NT2/D1 (cell line): ENCODE measurements at places on chromosomes 1 and 21.

DNA sequence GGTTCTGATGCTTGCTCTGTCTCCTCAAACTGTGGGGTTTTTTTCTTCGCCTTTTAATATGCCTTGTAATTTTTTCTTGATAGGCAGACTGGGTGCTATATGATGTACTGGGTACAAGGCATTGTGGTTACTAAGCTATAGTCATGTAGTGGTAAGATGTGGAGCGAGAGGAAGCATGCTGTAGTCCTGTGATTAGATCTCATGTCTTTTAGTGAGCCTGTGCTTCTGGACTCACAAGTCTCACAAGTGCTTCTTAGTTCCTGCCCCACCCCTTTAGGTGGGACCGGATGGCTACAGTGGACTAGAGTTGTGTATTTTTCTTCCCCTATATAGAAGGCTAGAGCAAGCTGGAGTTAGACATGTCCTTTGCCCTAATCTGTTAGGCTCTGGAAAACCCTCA lies 178.7 kb downstream of the DNM3 start:
- DNase-seq: no peak

DNA sequence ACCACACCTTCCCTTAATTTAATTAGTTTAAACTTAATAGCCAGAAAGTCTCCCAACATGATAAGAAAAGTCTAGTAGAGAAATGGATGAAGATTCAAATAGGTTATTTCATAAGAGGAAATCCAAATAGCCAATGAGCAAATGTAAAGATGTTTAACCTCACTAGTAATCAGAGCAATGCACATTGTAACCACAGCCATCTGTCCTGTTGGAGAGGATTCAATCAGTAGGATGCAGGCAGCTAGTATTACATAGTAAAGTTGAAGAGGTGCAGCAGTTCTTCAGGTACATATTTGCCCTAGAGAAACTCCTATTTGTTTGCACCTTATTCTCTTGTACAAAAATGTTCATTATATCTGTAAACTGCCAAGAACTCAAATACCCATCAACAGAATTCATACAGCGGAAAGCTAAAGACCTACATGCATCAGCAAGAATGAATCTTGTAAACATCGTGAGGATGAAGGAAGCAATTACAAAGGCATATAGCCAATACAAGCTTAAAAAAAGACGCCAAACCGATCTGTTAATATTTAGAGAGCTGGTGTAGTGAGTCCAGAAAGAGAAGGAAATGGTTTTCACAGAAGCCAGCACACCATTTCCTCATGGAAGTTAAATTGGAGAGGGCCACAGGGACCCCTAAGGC lies 27.9 kb downstream of the DIP2A start:
- no peak for DNase-seq

GRCh38 chr1:39104158-39105060 lies 78.3 kb downstream of the NDUFS5 start:
- DNase-seq: peak; percentile 35

GRCh38 chr1:9193233-9193625 lies 41.3 kb upstream of the H6PD start:
- DNase-seq: no peak

- DNase-seq: no peak
Observed at GRCh38 chr1:48470481-48470855, 1.5 kb downstream of the SPATA6 start.

GRCh38 chr1:155195201-155196102 lies 12.2 kb downstream of the THBS3 start:
- DNase-seq: no peak

GRCh38 chr1:213727853-213728592 lies 259.8 kb upstream of the PROX1 start:
- DNase-seq: no peak

DNA sequence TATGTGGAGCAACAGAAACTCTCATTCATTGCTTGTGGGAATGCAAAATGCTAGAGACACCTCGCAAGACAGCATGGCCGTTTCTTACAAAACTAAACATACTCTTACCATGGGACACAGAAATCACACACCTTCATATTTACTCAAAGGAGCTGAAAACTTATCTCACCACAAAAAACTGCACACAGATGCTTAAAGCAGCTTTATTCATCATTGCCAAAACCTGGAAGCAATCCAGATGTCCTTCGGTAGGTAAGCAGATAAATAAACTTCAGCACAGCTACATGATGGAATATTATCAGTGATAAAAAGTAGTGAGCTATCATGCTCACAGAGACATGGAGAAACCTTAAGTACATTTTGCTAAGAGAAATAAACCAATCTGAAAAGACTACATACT lies 124.3 kb downstream of the RERE start:
- no peak for DNase-seq

GRCh38 chr1:167054531-167054930 lies 35.6 kb downstream of the GPA33 start:
- DNase-seq: no peak

GRCh38 chr1:212237651-212238050 lies 47.6 kb upstream of the PPP2R5A start:
- DNase-seq: no peak

DNA sequence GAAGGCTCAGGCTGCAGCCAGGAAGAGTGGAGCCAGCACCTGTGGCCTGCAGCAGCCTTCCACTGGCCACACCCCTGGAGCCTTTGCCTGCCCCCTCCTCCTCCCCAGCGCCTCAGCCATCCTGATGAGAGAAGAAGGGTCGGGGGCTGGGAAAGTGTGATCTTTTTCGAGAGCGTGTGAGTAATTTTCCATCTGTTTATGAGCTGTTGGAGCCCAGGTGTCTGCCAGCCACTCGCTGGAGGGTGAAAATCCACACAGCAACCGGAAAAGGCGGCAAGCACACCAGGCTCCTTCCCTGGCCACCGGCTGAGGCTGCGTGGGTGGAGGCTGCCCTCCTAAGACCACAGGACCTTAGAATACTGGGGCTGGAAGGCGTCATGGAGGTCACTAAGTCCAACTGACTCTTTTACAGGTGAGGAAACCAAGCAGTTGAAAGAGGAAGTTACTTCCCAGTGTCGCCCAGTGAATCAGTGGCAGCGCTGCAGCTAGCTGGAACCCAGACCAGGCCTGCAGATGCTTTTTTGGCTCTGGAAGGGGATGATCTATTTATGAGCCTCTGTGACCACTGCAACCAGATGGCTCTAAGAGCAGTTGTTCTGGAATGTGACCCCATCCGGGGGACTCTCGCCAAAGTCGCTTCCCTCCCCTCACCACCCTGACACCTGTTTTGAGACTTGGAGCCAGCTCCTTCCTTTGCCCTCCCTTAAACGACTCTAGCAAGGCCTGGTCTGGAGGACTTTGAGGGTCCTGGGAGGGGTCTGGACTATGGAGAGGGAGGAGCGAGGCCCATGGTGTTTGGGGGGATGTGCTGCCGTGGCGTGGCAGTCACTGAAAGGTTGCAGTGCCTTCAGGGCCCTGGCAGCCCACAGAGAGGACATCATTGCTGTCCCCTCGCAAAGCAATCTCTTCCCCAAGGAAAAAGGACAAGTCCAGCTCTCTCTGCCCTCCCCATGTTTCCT lies 54.5 kb downstream of the LGR6 start:
- DNase-seq: no peak

DNA sequence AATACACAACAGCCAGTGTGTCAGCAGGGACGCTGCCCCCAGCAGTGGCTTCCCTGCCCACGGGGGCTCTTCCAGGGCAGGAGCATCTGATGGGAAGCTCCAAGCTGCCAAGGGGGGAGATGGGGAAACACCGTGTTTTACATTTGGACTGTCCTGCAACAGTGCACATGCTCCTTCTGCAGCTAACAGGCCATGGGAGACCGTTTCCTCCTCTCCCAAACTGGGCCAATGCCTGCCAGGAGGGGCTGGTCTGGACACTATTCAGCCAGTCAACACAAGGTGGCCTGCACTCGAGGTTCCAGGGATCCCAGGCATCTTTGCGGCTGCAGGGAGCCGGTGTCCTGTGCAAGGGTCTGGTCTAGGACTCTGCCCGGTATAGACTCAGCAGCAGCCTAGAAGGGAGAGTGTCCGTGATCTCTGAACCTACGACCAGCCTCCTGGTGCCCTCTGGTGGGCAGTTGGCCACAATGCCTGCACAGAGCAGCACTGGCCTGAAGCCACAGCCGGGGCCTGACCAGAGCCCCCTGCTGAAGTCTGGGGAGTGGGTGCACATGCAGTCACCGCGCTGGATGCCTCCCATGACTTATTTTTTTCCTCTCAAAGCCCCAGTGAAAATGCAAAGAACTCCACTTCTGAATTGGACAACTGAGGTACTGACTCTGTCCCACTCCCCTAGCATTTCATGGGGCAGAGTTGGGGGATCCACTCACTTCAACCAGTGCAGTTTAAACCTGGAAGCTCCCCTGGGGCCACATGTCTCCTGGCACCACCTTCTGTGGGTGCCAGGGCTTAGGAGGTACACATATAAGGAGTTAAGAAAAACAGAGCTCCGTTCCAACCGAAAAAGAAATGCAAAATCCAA lies 33.3 kb downstream of the RCC2 start:
- peak; percentile 40 for DNase-seq

GRCh38 chr1:164382384-164382783 lies 176.6 kb upstream of the PBX1 start:
- no peak for DNase-seq

DNA sequence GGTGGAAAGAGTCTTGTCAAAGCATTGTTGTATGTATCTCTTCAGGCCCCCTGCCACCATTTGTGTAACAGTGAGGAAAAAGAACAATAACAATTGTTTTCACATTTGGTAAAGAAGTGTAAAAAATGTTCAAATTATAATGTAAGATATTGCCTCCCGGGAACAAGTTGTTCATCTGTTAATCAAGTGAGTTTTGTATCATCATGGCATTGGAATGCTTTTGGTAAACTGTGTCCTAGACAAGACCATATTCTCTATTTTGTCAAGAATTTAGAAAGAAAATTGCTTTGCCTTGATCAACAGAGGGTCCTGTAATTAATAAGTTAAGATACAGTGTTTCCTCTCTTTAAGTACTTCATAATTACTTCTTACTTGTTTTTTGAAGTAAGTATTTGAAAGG lies 692.0 kb upstream of the NR5A2 start:
- DNase-seq: no peak

DNA sequence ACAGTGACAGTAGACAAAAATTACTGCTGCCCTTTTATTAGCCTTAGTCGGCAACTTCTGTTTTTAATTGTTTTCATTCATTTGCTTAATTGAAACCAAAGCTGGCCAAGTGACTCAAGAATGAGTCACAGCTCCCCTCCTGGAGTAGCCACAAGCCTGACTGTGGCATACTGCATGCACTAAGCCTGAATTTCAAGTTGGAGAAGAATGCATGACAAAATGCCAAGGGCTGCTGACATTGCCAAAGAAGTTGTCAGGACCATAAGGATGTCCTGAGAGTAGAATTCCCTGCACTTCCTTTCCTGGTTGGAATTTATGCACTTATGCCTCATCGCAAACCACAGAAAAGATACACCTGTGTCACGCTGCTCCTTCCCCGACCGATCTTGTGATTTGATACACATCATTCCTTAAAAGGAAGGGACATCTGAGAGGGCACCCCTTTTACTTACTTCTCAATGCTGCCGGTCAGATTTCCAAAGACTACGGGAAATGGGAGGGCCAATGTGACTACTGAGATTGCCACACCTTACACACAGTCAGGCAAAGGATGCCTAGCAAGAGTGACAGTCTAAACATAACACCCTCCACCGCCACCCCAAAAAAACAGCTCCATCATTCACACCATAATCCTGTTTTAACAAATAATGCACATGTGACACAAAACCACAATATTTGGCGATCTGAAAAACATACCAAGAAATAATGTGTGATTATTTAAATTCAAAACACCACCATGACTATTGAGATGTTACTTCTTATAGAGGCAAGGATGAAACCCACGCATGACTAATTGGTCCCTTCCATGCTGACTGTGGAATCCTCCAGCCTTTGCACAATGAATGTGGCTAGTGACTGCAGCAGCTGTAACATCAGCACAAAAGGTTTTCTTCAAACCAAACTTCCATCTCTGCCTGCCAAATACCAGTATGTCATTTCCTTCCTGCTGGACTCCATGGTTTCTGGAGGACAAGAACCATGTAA lies 28.2 kb downstream of the VAV3 start:
- DNase-seq: peak; percentile 71

GRCh38 chr1:88035578-88035977 lies 648.5 kb upstream of the PKN2 start:
- DNase-seq: no peak

DNA sequence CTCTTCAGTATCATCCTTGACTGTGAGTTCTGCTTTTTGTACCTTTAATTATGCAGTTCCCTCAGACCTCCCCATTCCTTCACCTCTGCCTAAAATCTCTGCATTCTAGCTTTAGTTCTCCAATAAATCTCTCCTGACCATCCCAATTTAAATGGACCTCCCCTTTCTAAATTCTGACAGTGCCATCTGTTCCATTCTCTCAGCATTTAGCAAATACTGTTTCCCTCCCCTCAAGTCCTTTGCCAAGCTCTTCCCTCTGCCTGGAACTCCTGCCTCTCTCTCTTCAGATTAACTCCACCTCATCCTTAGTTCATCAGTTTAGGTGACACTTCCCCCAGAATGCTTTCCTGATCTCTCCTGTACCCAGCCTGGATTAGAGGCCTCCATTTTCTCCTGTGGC lies 54.0 kb upstream of the JUN start:
- no peak for DNase-seq

- no peak for DNase-seq
Observed at GRCh38 chr1:18921516-18922251, 19.3 kb upstream of the ALDH4A1 start.
